ENCODE measurements at places on chromosomes 6 and 20. TPM values are rescaled to one million over a fixed set of nuclear protein-coding genes. Genes with fewer than 3 reads are reported as not detected.

DNA sequence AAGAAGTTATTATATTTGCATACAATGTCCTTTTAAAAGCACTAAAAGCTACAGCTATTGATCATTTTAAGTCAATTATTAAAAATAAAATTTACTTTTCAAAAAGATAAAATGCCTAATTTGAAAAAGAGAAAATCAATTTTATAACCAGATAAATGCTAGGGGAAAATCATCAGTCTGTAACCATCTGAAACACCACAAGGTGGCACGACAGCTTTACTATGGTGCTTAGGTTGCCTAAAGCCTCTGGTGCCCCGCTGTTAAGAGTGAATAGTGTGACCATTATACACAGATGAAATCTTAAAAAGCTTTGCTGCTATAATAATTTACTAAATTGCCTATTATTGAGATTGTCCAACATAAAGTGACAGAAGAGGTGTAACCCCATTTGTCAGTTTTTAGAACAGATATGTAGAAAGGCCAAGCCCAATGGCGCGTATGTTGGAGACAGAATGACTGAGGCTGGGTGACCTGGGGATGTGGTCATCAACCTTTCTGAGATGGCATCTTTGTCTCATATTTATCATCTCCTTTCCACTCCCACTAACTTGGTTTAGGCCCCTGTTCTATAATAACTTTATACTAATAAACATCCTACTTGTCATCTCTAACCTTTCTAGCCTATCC, 100.8 kb downstream of the MOXD1 start:
- no peak for DNase-seq

- DNase-seq = no peak
Observed at GRCh38 chr6:91659891-91660290, 1073.0 kb upstream of the MAP3K7 start.

GRCh38 chr6:119880840-119881239, 531.3 kb upstream of the MAN1A1 start:
- DNase-seq = no peak

GRCh38 chr6:113630738-113631535, 226.2 kb upstream of the MARCKS start:
- no peak for DNase-seq

DNA sequence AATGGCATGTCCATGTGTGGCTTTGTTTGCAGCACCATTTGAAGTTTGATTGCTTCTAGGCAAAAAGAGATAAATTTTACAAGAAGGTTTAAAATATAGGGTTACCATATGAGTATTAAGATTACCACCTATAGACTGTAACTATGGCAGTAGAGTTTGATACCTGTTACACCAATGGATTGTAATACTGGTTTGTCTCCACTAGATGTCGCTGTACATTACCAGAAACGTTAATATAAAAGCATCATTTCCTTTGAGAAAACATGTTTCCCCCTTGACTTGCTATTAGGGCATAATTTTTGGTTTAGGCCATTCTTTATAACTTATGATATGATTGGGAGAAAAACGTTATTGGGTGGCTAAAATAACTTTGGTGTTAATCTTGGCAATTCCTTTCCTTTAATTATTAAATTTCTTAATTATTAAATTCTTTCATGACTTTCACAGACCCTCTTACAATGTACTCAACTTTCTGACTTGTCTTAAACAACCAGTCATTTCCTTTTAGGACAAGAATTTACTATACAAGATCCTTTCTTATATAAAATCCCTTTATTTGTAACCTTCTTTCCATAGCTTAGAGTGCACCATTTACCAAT, 42.8 kb downstream of the HLA-DPB1 start:
- DNase-seq = no peak

DNA sequence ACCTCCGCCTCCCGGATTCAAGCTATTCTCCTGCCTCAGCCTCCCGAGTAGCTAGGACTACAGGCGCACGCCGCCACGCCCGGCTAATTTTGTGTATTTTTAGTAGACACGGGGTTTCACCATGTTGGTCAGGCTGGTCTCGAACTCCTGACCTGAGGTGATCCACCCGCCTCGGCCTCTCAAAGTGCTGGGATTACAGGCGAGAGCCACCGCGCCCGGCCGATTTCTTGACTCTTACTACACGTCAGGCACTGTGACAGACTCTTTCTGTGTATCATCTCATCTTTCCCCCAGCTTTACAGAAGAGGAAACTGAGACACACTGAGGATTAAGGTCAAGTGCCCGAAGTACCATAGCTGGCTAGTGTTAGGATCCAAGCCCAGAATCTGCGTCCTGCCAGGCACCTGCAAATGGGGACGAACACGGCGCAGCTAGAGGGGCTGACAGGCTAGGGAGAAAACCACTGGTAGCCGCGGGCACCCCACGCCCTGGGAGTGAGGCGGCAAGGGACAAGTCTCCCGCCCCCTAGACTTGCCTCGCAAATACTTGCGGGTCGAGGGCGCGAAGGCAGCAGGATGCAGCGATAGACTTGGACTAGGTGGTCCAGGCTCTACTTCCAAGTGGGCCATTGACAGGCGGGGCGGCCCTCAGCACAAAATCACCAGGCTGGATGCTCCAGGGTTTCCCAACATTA, 1.1 kb upstream of the TAF8 start:
- DNase-seq = no peak

DNA sequence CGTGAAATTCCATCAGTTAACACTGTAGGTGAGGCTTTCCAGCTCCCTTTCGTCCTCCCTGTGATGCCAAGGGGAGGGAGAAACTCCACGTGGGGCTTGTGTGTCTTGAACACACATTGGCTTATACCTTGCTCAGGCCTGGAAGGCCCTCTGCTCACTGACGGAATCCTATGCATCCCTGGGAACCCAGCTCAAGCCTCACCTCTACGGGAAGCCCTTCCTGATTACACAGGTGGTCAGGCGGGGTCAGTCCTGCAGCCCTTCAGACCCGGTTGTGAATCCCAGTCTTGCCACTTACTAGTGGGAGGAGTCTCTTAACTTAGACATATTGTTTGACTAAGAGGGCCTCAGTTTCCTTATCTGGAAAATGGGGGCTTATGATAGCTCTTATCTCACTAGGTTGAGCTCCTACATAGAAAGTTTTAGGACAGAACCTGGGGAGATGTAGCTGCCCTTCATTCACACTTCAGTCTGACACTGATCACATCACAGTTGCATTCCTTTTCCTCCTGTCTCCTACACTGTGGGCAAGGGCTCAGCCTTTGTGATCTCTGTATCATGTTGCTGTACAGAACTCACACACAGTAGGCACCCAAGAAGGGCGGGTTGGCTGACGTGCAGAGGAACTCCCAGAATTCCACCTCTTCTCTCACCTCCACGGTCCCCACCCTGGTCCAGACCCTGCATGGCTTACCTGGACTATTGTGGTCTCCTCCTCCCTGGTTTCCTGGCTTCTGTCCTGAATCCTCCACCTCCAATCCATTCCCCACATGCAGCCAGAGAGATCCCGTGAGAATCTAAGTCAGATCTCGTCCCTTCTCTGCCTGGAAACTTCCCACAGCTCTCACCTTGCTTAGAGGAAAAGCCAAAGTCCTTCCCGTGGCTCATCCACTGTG, 129.6 kb downstream of the CEBPB start:
- no peak for DNase-seq

Gene RAB23
- polyA plus RNA-seq = 48.1 TPM

Gene PRKN
- polyA plus RNA-seq = 12.4 TPM

Gene DEF6
- polyA plus RNA-seq = 2.7 TPM

Gene RBM24
- 1.5 TPM for polyA plus RNA-seq
